Activated naive CD4-positive, alpha-beta T cell treated with anti-CD3 and anti-CD28 coated beads, Interleukin-2, amount 50 U/mL, for 72 hours (primary cell): ENCODE measurements at places on chromosomes 2 and 18.

DNA sequence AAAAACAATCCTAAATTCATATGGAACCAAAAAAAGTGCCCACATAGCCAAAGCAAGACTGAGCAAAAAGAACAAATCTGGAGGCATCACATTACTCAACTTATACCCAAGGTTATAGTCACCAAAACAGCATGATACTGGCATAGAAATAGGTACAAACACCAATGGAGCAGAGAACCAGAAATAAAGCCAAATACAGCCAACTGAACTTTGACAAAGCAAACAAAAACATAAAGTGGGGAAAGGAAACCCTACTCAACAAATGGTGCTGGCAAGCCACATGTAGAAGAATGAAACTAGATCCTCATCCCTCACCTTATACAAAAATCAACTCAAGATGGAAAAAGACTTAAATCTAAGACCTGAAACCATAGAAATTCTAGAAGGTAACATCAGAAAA is 40.5 kb downstream of the CRYGD start:
- DNase-seq = no peak

DNA sequence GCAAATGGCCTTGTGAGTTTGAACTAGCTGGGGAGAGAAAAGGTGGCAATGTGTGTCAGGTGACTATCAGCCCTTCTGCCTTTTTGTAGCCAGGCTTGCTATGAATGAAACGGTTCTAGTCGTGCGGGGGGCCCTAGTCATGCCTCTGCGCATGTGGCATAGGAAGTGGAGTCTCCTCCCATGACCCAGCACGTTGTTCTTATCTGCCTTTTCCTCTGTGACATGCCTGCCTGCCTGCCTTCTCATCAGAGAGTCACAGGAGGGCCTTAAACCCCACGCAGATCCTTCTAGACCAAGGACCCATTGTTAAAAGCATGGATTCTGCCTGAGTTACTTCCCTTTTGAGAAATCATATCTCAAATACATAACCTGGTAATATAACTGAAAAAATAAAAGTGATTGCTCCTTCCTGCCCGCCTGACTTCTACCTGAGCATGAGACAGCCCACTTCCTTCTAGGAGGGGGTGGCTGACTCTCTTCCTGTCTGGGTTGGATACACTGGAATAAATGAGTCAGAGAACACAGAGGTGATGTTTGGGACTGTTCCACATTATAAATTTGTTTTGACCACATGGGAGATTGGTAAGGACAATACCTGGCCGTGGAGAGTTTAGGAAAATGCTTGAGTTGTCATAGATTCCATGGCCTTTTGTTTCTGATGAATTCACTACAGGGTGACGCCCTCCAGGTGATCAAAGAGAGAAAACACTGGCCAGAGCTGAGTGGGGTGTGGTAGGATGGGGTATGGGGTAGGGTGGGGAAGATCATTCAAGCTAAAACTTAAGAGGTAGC is 49.8 kb downstream of the FBLN7 start:
- peak; percentile 74 for DNase-seq

- DNase-seq = no peak
These were observed 843.3 kb downstream of the GALR1 start for GRCh38 chr18:78092901-78093300.

DNA sequence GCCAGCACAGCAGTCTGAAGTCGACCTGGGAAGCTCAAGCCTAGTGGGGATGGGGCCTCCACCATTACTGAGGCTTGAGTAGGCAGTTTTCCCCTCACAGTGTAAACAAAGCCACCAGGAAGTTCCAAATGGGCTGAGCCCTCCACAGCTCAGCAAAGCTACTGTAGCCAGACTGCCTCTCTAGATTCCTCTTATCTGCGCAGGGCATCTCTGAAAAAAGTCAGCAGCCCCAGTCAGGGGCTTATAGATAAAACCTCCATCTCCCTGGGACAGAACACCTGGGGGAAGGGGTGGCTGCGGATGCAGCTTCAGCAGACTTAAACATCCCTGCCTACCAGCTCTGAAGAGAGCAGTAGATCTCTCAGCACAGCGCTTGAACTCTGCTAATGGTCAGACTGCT is 218.4 kb upstream of the VRK2 start:
- no peak for DNase-seq
